Left colon (tissue), 2 donors: ENCODE measurements at places on chromosomes 7 and 10.

DNA sequence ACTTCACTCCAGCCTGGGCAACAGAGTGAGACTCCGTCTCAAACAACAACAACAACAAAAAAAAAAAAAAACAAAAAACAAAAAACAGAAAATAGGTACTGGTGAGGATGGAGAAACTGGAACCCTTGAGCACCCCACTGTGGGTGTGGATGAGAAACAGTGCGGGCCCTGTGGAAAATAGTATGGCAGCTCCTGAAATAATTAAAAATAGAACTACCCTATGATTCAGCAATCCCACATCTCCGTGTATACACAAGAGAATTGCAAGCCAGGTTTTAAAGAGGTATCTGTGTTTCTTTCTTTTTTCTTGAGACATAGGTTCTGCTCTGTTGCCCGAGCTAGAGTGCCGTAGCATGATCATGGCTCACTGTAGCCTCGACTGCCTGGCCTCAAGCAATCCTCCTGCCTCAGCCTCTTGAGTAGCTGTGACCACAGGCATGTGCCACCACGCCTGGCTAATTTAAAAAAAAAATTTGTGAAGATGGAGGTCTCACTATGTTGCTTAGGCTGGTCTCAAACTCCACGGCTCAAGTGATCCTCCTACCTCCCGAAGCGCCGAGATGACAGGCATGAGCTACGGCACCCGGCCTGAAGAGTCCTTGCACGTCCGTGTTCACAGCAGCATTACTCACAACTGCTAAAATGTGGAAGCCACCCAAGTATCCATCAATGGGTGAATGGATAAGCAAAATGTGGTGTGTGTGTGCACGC is 39.5 kb downstream of the EBF3 start:
- no peak for DNase-seq

DNA sequence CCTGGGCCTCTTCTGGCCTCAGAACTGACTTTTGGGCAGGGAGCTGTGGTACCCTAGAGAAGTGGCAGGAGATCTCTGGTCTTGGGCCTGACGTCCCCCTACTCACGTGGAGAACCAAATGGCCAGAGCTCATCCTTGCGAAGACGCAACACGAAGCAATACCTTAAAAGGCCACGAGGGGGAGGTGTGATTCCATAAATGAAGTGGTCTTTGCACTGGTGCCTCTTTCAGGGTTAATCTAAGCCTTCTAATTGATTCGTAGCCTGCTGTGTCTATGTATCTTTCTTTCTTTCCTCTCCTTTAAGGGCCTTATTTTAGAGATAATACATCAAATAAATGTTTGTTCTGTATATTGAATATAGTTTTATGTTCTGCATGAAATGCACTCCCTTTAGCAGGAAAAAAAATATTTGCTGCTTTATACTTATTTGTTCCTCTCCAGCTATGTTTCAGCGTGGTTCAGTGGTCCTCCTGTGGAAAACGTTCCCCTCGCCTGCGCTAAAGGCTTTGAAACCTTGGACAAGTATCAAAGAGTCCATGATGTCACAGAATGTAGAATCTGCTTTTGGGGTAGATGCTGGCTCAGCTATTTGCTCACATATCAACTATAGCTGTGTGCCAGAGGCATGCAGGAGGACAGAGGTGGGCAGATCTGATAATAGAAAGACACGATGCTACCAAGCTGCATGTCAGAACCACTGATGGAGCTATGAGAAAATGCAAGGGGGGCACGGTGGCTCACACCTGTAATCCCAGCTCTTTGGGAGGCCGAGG is 41.0 kb downstream of the STRA8 start:
- DNase-seq: no peak

DNA sequence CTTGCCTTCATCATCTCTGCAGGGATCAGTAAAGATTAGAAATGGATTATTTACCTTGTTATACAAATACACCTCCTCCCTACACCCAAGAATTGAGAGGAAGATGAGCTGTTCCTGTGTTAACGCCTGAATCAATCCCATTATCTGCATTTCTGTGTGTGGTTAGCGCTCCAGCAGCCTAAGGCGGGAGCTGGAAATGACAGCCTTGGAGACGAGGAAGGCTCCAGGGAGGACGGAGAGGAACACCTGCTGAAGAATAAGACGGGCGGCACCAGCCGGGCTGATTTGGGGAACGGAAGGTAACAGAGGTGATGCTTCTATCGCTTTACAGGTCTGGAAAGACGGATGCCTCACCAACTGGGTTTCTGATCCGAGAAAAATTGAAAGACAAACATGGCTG is 34.2 kb upstream of the DDC start:
- no peak for DNase-seq

GRCh38 chr7:131844369-131844768 is 287.9 kb upstream of the PODXL start:
- DNase-seq: no peak

DNA sequence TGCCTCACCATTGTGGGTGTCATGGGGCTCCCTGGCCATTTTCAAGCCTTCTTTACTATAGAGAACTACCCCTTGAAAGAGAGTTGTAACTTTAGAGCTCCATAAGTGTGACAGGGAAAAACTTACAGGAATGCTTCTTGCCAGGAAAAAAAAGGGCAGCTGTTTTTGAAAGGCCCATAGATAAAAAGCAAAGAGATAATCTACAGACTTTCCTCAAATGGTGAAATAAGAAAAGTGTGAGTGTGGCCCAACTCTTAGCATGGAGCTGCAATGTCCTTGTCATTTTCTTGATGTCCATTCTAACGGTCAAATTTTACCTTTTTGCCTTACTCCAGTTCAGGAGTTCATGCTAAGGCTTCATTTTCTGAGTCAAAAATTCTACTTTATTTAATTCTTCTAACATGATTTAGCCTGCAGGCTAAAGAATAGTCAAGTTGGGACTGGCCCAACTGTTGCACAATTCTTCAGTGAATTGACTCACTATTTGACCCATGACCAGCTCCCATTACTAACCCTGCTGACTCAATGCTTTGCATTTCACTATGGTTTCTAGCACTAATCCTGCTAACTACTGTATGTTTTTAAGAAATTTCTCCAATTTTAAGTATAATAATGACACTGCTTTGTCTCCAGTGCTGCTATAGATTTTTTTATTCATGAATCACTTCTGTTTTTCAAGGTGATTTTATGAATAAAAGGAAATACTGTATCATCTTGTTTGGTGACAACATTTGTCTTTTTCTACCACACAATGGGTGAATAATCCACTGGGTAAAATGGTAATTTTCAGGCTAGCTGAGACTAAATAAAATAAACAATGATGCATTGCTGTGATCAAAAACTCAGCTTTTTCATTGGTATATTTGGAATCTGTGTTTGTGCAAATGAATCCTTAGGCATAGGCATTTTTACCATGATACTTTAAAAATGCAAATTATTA is 41.4 kb upstream of the SGCE start:
- no peak for DNase-seq
